ENCODE measurements at places on chromosomes 5 and 9.

- no peak for DNase-seq
These were observed 41.7 kb upstream of the FBXW11 start for GRCh38 chr5:172048170-172048422.

DNA sequence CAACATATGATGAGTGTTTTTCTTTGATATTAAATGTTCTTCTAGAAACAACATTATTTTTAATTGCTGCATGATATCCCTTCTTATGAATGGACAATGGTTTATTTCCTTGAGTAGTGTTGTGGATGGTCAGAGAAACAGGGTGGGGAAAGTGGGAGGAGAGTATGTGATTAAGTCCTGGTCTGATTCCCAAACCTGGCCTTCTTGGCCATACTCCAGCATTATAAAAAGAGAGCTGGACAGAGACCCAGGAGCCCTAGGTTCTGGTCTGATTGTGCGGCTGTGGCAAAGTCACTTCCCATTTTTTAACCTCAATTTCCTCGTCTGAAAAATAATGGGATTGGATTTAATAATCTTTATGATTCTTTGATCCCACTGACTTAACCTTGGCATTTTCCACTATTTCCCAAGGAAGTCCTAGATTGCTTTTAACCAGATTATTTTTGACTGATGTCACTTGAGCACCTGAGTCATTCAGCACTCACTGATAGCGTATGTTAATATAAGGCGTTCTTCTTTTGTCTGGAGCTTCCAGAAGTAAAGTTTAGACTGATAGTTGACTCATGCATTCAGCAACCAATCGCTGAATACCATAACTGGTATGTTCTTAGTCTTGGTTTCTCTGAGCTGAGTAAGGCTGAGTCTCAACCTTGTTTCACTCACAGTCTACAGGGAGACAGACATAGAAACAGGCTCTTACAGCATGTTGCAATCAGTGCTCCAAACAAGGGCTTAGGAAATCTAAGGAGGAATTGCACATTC lies 26.2 kb downstream of the OSMR start:
- DNase-seq = no peak

DNA sequence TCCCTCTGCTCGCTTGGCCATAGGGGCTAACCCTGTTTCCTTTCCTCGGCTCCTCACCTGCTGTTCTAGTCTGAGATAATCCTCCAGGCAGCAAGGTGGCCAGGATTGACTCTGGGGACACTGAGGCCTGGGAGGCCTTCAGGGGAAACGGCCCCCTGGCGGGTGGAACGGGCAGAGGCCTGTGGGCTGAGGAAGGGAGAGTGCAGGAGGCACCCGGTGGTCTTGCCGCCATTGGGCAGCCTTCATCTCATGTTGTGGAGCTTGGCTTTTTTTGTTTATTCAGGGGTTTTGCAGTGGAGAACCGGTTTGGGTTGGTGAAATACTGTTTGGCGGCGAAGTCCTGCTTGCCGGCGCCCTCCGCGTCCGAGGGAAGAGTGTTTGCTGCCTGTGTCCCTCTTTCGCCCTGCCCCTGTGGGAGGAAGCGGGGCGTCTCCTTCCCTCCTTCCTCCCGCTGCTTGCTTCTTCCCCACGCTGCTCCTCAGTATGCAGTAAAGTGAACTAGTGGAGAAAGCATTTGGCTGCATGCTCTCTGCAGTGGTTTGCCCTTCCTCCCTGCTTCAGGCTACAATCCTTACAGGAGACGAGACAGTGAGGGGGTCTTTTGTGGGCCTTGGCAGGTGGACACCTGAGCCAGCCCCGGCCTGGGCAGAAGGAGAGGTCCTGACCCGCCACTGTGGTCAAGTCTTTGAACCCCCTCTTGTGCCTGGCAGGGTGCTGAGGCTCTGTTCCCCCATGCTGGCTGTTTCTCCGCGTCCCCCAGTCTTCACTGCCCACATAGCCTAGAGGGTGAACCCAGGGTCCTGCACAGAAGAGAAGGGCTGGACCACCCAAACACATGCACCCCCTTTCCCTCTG lies 30.8 kb upstream of the PRDM12 start:
- DNase-seq = no peak

GRCh38 chr5:93010037-93010436 lies 571.0 kb downstream of the NR2F1-AS1 start:
- DNase-seq = no peak

DNA sequence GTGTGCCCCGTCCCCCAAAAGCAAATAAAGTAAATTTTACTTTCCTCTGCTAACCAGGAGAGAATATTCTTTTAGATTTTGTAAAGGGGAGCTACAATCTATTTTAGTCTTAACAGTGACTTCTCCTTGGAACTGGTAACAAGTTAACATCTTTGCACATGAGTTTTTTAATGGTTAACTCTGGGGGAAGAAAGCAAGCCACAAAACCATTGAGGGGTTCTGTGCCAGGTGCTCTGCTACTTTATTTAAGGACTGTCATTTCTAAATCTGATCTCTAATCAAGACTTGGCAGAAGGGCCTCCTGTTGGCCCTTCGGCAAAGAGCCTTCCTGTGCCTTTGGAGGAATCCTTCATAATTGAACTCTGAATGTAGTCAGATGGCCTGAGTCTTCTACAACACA lies 153.4 kb downstream of the SLC12A2 start:
- no peak for DNase-seq

All from DMS153 (cell line).